Astrocyte of the cerebellum (primary cell): ENCODE measurements at places on chromosomes 5 and 9.

- DNase-seq: no peak
Measured at GRCh38 chr5:178423901-178424809, 166.0 kb downstream of the COL23A1 start.

- DNase-seq: no peak
Measured at GRCh38 chr5:81817980-81818379, 67.1 kb upstream of the SSBP2 start.

DNA sequence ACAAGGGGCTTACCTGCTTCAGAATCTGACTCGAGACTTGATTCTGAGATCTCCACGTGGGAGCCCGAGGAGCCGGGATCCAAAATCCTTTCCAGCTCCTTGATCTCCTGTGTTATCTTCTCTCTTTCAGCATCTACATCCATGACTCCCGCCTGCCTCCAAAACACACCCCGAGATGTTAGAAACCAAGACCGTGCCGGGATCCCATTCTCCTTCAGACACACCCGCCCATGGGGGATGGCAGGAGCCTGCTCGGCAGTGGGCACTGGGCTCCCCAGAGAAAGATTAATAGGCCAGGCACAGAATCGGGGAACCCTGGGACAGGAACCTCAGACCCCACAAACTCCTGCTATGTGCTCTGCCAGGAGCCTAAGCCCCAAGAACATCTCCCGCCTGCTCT is 1.7 kb downstream of the SNAPC4 start:
- DNase-seq: no peak

- no peak for DNase-seq
Measured at GRCh38 chr9:127541865-127542264, 70.2 kb upstream of the STXBP1 start.

DNA sequence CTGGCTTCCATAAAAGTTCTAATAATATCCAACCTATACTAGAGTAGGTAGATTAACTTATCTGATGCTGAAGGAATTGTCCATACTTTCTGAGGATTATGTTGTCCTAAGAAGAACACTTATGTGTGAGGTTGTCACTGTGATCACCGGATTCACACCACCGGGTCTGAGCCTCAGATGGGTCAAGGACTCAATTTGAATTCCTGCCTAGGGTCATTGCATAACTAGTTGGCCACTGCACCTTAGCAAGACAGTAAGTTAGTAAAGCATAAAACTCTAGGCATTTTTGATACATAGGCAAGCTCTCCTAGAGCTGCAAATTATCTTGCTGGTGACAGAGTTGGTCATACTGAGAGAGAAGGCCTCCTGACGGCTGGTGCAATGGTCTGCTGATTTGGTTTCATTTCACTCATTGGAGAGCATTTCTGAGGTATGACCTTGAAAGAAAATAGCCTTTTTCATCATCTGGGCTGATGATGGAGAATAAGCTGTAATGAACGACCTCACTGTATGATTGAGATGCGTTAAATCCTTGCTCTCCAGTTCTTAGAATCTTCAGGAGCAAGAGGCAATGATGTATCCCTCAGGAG is 72.0 kb upstream of the CKMT2 start:
- DNase-seq: no peak

GRCh38 chr5:91207248-91207647 is 175.9 kb downstream of the ARRDC3 start:
- DNase-seq: no peak

DNA sequence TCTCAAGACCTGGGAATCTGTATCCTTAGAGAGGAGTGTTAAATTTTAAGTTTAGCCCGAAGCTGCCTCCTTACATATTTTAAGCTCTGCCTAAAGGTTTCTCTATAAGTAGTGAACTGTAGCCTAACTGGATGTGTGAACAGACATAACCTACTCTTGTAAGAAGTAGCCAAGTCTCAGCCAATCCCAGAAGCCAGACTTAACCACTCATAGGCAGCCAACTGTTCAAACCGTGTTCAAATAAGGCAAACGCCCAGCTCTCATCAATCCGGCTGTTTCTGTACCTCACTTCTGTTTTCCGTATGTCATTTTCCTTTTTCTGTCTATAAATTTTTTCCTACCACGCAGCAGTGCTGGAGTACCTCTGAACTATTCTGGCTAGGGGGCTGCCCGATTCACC is 58.7 kb upstream of the HRH2 start:
- DNase-seq: no peak

DNA sequence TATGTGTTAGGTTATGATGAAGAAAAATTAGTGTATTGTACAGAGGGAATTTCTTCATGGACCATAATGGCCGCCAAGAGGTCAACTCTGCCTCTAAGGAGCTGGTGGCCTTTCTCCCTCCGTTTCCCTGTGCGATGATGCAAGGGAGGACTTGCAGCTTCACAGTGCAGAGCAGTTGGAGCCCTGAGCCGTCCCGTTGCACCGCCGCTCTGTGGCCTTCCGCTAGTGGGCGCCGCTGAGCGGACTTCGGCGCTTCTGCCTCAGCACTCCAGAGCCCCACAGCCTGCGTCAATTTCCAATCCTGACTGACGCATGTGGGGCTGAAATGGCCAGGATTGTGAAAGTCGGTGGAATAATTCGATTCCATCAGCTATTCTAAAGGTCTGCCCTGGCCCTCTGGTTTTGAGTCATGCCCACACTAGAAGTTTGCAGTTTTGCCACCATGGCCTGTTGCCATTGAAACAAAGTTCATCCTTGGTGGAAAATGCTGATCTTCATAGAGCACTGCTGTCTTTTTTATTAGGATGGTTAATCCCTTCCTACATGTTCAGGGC is 22.7 kb upstream of the LECT2 start:
- no peak for DNase-seq

DNA sequence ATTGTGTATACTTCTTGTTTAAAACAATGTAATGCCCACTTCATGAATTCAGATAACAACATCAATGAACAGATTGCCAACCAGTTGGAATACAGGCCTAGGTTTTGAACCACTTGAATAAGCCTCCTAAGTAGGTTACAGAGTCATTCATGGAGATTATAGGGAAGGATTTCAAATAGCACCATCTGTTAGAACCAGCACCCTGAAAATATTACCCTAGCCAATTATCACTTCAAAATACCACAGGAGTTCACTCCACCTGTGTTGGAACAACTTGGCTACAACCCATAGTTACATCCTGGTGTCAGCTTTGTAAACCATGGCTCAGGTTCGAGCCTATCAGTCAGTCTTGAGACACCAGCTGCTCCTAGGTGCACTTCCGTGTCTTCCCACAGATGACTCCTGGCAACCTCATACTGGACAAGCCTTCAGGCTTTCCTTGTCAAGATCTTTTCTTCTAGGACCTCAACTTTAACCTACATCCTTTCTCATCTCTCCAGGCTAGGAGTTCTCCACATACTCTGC is 350.0 kb downstream of the DEPDC1B start:
- DNase-seq: no peak

- DNase-seq: no peak
Measured at GRCh38 chr5:114830114-114830513, 339.6 kb downstream of the TRIM36 start.
